ENCODE measurements at places on chromosomes 16 and 17.

- no peak for DNase-seq
These were observed 135.8 kb downstream of the CCDC182 start for GRCh38 chr17:57609125-57609877.

GRCh38 chr17:29622337-29623282, at the start of gene CORO6:
Gene CORO6 (minus strand): TSS chr17:29622912. CDS start chr17:29621421, 1,491 bp downstream.
- DNase-seq = no peak

GRCh38 chr16:47712276-47713224, 251.4 kb downstream of the PHKB start:
- no peak for DNase-seq

GRCh38 chr17:27384261-27384701, 72.0 kb upstream of the KSR1 start:
- DNase-seq = no peak

GRCh38 chr16:10256784-10257641, 74.8 kb upstream of the GRIN2A start:
- DNase-seq = no peak

GRCh38 chr17:17322516-17323510, 19.6 kb downstream of the NT5M start:
- no peak for DNase-seq

DNA sequence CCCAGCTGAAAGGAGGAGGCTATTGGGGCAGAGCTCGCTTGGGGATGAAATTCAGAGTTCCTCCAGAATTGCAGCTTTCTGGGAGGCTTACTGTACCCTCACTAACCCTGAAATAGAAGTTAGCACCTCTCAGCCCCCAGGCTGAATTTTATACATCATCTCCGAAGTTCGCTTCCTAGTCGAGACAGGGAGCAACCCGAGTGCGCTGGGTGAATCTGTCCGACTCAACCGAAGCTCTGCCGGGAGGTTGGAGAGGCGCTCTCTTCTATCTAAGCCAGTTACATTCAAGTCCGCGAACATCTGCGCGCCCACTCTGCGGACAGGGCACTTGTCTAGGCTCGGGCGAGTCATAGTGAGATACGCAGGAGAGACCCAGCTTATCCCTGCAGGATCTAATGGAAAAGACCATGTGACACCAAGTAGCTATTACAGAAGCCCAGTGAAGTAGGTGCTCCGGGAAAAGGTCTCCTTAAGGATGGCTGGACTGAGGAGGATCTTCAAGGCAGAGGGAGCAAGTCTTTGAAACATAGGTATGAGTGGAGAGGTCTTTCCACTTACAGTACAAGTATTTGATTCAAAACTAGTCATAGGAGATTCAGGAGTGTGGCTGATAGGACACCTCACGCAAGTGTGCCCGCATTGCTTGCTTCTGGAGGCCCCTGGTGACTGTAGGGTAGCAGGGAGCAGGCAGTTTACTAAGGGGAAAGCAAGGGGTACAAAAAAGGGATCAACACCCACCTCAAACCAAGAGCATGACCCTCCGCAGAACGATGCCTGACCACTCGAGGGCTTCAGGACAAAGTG, 646 bp upstream of the HES7 start:
- no peak for DNase-seq

GRCh38 chr16:86011532-86011931, 112.6 kb downstream of the IRF8 start:
- no peak for DNase-seq

GRCh38 chr16:14635395-14636165, 2.8 kb downstream of the BFAR start:
- no peak for DNase-seq

DNA sequence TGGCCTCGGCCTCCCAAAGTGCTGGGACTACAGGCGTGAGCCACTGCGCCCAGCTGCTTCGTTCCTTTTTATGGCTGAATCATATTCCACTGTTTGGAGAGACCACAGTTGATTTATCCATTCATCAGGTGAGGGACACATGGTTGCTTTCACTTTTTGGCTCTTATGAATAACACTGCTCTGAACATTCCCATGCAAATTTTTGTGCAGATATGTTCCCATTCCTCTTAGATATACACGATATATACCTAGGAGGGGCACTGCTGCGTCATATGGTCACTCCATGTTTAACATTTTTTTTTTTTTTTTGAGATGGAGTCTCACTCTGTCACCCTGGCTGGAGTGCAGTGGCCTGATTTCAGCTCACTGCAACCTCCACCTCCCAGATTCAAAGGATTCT, 13.9 kb upstream of the GLIS2 start:
- no peak for DNase-seq

- no peak for DNase-seq
These were observed 10.0 kb downstream of the NUFIP2 start for GRCh38 chr17:29283961-29284360.

GRCh38 chr16:79839466-79840341, 239.2 kb upstream of the MAF start:
- no peak for DNase-seq

GRCh38 chr16:75502916-75503605, 7.8 kb upstream of the CHST6 start:
- no peak for DNase-seq

DNA sequence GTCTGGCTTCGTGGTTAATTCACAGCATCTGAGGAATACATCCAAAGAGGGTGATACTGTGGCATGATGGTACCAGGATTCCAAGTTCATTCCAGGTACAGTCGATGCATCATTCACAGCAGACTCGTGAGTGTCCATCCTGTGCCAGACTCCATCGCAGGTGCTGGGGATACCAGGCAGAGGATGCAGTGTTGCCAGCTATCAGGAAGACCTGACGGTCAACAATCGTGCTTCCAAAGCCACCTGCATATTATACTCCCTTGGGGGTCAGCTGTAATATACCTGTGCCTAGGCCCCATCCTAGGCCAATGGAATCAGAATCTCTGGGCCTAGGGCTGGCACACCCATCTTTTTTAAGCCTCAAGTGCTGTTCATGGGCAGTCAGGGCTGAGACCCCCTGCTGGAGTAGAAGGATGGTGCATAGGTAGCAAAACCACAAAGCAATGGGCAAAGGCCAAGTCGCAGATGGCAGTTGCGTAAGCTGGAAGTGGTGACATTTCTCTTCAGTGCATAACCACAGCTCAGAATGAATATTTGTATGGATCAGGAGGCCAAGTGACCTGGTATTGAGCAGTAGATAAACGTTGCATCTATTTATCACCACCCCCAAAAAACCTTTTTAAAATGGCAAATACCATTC, 42.9 kb upstream of the C16orf78 start:
- DNase-seq = no peak

GRCh38 chr16:85420501-85421337, 192.4 kb upstream of the GSE1 start:
- no peak for DNase-seq

DNA sequence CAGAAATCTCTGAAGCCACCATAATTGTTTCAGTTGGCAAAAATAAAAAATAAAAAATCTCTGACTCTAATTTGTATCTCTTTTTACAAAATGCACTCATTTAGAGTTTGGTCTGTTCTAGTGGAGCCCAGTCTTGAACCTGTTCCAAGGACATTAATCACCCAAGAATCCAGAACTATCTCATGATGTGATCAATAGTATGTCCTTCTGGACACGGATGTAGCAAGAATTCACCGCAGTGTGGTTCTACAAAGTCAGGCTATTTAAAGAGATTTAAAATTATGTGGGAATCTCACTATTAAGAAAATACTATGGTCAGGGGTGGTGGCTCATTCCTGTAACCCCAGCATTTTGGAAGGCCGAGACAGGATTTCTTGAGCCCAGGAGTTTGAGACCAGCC, 21.8 kb upstream of the ANKFN1 start:
- no peak for DNase-seq

DNA sequence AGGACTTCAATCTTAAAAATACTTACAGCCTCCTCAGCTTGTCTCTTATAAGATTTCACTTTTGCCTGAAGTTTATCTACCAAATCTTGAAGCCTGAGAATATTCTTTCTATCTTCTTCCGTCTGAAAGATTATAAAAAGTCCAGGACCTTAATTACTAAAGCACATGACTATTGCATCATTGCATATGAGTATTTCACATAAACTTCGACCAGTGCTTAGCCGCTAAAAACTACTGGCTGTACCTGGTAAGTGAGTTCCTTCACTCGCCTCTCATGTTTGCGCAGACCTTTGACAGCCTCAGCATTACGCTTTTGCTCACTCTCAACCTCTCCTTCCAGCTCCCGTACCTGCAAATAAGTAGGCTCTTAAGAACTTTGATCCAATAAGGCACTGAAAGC, 4.7 kb upstream of the MYH1 start:
- DNase-seq = no peak

- peak; percentile 12 for DNase-seq
These were observed 69.3 kb downstream of the FTO start for GRCh38 chr16:53773150-53773846.

- no peak for DNase-seq
These were observed at the start of gene FCSK for GRCh38 chr16:70454222-70455034. Gene FCSK (plus strand): TSS chr16:70454595. CDS start chr16:70463191, 8,596 bp downstream.

- DNase-seq = no peak
These were observed 2.2 kb downstream of the CYTH1 start for GRCh38 chr17:78779850-78780249.

GRCh38 chr17:13597723-13598347, 3.9 kb downstream of the HS3ST3A1 start:
- DNase-seq = no peak

DNA sequence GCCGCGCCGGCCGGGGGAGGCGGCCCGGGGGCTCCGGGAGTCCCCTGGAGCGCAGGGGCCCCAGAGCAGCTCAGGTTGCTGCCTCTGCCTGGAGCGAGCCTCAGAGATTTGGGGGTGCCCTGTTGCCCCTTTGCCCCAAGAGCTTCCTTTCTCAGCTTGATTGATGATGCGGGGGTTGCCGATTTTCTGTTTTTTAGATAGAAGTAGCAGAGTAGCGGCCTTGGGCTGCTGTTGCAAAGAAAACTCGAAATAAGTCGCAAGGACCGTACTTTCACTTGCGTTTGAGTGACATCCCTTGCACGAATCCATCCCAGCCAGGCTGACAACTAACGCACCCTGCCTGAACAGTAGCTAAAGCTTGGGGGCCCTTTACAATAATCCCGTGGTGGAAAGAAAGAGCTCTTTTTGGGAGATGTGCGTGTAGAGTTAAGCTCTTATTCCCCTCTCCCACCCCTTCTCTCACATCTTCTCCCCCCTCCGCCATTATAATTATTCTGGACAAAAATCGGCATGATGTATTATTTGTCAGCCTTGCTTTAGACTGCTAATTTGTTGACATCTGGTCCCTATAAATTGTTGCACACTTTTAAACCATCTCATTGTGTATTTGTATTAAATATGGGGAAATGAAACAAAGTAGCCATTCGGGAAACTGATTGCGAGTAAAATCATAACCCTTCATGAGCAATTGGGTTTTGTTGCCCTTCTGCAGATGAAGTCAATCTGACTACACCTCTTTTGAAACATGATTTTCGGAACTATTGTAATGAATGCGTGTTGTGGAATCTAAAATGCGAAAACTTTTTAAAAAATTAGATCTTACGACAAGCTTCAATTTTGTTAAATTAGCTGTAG, 873 bp downstream of the USP10 start:
- DNase-seq = no peak

DNA sequence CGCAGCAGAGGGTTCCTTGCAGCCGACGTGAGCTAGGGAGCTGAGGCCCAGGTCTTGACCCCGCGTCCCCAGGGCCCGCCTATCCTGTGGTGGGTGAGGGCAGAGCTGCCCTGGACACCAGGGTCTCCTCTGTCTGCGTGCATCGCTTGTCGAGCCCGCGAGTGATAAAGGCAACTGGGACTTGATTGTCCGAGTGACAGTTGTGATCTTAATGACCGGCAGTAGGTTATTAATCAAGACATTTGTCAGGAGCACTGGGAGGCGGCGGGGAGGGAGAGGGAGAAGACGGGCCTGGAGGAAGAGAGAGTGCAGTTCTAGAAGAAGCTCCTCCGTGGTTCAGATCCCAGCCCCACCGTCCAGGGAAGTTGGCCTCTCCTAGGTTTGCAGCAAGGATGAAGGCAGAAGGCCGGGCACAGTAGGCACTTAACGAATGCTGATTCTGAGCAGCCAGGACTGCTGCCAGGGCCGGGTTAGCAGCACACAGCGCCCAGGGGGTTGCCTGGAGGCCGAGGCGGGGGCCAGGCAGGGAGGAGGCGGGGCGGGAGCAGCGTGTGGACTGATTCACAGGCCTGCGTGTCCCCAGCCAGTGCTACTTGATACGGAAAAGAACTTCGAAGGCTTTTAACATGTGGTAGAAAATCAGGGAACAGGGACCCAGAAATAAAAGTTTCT, 11.3 kb upstream of the GSE1 start:
- no peak for DNase-seq

DNA sequence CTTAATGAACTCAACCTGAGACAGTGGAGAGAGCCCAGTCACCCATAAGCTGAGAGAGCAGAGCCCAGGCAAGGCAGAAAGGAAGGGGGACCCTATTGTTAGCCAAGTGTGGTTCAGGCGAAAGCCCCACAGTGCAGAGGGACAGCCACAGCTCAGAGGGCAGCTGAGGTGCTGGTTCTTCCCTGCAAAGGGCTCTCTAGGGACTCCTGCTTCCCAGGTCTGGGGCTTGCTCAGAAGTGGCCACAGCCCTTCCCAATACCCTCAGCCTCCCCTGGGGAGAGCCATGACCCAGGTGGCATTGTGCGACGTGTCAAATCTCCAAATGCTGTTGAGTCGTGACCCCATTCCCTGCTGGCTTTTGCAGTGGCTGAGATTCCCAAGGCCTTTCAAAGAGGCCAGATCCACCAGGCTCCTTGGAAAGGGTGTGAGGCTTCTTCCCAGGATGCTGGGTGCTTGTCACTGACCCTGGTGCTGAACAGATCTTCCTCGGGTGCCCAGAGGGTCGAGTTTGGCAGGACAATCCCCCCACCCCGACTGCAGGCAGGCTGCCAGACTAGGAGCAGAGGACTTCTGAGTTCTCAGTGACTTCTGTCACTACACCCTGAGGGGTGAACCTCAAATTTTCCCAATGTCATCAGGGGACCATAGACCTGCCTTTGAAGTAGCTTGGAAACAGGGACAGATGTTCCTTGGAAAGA, 2.5 kb upstream of the CCL17 start:
- DNase-seq = no peak

DNA sequence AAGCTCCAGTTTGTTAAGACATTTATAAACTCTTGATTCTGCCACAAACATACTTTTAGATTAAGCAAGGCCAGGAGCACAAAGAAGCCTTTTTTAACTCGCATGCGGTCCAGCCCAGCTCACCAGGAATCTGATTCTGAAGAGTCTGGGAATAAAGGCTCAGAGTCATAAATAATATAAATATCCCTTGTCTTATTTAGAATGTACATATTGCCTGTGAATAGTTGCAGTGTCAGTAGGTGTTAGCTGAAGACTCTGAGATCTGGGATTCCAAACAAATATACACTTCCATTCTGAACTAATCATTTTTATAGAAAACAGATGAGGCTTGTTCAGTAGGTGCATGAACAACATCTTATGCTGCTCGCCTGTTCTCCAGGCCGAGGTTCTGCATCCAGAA, 59.1 kb upstream of the ELAC2 start:
- no peak for DNase-seq

Data from NCI-H2081 treated with DMSO at 0.1 percent for 48 hours (cell line).